Ureter (tissue), 1 donor: ENCODE measurements at places on chromosomes 7 and 10. TPM values are rescaled to one million over a fixed set of nuclear protein-coding genes. Genes with fewer than 3 reads are reported as not detected.

GRCh38 chr10:49655099-49655498 lies 24.4 kb upstream of the C10orf53 start:
- no peak for DNase-seq

GRCh38 chr7:92837000-92837749 lies 802 bp upstream of the CDK6 start:
- no peak for DNase-seq

DNA sequence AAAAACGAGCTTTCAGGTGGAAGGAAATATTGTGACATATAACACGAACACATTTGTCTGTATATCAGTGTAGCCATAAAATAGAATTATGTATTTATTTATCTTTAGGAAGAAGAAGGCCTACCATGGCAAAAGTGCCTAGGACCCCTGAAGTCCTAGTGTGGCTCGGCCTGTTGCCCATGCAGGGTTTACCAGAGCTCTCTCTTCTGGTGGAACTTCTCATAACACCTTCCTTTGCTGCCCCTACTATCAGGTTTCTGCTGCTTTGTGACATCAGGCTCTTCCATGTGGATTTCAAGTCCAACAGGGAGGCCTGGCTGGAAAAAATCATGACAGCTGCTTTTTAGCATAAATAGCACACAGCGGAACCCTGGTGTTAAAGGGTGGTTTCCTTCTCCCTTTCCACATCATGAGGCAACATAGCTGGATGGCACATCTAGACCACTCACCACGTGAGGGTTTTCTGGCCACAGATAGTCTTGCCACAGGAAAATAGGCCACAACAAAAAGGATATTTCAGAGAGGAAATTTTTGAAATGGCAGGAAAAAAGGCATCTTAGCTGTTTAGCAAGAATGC lies 44.8 kb upstream of the ADO start:
- no peak for DNase-seq

NUTM2E gene
- total RNA-seq = 0.16 TPM

DNA sequence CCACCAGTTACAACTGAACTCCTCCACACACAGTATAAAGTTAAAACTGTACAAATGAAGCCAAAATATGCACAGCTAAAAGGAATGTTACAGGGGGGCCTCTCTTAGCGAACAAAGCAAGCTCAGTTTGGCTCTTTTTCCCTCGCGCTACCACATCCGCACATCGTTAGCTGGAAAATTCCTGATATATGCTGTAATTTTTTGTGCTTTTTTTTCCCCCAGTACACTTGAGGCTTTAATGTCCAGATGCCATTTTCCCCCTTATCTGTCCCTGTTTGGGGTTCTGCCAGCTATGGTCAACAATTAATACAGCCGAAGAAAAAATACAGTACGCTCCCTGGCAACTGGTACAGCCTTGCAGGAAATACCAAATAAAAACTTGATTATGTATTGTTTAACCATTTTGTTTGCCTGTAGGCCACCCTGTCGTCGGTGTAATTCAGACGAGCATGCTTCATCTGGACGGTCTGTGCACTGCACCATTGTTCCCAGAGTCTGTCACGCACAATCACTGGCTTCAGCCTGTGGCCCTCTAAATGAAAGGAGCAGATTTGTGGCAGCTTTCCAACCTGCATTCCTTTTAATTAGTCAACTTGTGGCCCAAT lies 108.1 kb upstream of the FAM133B start:
- no peak for DNase-seq

MALRD1 gene
- total RNA-seq = 2.3 TPM

- DNase-seq = no peak
Observed at GRCh38 chr10:92822964-92823363, 25.4 kb upstream of the EXOC6 start.

- DNase-seq = no peak
Observed at GRCh38 chr7:156582591-156583123, 57.9 kb upstream of the RNF32 start.

DNA sequence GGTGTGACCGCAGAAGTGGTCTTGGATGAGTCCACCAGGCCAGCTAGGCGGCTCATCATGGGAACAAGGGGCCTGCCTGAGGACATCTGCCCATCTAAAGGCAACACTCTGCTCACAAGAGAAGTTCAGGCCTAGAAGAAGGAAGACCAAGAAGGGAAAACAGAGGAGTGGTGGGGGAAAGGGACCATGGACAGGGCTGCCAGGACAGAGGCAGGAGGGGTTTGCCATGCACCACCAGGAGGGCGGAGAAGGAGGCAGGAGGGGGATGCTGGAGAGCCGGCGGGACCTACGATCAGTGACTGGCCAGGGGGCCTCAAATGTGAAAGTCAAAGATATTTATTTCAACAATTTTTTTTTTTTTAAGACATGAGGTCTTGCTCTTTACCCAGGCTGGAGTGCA lies 33.1 kb downstream of the GAD2 start:
- DNase-seq = no peak

DGKI gene
- total RNA-seq = 3.3 TPM

DNA sequence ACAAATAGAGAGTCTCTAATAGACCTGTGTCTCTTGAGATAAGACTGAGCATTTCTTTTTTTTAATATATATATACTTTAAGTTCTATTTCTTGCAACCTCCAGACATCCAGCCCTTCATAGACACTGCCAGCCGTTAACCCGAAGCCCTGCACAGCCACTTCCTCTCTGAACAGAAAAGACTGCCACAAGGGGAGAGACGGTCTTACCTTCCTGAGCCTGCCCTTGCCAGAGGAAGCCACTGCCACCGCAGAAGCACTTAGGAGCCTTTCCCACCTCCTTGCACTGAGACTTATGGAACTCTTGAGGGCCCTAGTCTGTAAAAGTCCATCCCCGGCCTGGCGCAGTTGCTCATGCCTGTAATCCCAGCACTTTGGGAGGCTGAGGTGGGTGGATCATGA lies 31.8 kb upstream of the PRSS1 start:
- DNase-seq = no peak

- DNase-seq = no peak
Observed at GRCh38 chr10:97683556-97684367, 3.3 kb downstream of the AVPI1 start.

MINDY4 gene
- total RNA-seq = 16.8 TPM

DNA sequence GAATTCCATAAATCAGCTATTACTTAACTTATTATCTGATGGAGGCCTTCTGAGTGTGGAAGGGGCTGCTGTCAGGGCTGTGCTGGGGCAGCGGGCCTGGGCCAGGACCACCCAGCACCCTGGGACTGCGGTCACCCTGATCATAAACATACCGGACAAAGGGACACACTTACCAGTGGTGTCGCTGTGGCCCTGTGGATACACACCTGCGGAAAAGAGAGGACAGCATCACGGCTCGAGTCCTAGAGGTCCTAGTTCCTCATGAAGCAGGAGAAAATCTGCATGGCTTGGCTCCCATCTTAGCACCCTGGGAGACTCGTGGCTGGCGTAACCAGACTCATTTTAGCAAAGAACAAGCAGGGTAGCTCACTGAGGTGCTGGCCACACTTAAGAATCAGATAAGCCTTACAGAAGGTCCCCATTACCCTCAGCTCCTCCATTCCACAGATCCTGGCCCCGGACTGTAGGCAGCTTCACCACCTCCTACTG lies 17.7 kb downstream of the IL15RA start:
- no peak for DNase-seq

DNA sequence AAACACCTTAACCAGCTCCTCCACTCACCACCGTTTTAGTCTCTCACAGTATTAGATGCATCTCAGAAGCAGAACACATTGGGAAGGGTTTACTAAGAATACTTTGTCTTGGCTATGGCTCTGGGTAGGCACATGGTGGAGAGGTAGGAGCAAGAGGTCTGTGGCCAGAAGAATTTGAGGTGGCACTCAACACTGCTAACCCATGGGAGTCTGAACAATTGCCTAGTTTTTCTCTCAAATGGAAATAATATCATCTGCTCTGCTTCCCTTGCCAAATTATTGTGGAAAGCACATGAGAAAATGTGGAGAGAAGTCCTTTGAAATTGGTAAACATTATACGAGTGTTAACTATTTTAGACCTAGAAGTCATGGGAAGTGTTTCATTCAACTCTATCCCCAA lies 214.3 kb downstream of the SKAP2 start:
- no peak for DNase-seq
